MCF 10A (cell line): ENCODE measurements at places on chromosomes 16 and 17.
A peak's percentile ranks its signal among the peaks of the same experiment; 100 is the strongest.

GRCh38 chr16:57645691-57646387 lies 17.4 kb downstream of the ADGRG1 start:
- DNase-seq: no peak

- DNase-seq: no peak
Observed at GRCh38 chr16:51154271-51155171, 3.5 kb upstream of the SALL1 start.

GRCh38 chr17:57197466-57198071 lies 58.8 kb upstream of the MSI2 start:
- DNase-seq: no peak

DNA sequence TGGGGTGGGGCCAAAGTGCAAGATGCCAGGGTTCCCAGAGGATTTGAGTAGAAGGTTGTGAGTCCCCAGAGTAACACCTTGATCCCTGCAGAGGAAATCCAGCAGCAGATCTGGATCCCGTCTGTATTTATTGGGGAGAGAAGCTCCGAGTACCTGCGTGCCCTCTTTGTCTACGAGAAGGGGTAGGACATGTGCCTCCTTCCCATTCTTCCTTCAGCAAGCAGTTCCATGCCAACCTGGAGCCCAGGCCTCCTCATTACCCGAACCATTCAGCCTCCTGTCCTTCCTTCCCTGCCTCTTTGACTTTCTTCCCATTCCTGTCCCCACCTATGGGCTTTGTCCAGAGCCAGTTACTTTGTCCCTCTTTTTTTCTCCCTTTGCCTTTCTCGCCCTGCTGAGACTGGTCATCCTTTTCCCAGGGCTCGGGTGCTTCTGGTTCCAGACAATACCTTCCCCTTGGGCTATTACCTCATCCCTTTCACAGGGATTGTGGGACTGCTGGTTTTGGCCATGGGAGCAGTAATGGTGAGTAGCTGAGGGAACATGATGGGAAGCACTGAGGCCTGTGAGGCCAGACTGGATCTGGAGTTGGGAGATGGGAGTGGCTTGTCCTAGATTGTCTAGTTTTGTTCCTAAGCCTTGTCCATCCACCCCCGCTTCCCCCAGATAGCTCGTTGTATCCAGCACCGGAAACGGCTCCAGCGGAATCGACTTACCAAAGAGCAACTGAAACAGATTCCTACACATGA lies 2.9 kb downstream of the RNF167 start:
- no peak for DNase-seq

GRCh38 chr17:29378500-29378899 lies 11.7 kb upstream of the TAOK1 start:
- no peak for DNase-seq

DNA sequence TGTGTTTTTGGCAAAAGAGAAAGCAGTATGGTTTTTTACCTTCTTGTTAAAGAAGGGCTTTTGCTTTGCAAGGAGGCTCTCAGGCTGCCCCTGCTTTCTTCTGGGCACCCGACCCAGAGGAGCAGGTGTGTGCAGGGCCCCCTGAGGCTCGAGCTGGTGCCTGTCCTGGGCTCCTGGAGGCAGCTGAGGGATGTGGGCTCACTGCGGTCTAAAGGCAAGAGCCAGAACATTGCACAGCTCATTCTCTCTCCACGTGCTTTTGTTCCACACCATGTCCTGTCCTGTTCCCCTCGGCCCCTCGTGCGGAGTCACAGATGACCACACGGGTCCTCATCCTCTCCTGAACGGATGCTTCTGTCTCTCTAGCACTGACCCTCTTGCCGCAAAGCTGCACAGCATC lies 36.7 kb upstream of the CAPN15 start:
- DNase-seq: no peak

DNA sequence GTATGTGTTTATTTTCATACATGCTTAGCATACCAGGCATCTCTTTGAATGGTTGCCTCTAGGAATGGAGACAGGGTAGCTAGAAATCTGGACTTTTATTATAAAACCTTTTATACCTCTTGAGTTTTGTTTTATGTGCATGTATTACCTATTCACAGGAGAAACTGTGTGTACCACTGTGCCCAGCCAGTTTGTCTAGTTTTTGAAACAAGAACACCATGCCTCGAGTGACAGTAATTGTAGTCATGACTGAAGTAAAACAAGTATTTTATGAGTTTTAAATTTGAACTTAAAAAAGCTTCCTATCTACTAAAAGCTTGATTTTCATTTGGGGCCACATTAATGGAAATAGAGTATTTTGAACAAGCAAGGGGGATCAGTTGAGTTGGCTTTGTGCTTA lies 57.4 kb downstream of the SNTB2 start:
- DNase-seq: no peak

- no peak for DNase-seq
Observed at GRCh38 chr16:85206472-85207356, 94.4 kb upstream of the CIBAR2 start.

DNA sequence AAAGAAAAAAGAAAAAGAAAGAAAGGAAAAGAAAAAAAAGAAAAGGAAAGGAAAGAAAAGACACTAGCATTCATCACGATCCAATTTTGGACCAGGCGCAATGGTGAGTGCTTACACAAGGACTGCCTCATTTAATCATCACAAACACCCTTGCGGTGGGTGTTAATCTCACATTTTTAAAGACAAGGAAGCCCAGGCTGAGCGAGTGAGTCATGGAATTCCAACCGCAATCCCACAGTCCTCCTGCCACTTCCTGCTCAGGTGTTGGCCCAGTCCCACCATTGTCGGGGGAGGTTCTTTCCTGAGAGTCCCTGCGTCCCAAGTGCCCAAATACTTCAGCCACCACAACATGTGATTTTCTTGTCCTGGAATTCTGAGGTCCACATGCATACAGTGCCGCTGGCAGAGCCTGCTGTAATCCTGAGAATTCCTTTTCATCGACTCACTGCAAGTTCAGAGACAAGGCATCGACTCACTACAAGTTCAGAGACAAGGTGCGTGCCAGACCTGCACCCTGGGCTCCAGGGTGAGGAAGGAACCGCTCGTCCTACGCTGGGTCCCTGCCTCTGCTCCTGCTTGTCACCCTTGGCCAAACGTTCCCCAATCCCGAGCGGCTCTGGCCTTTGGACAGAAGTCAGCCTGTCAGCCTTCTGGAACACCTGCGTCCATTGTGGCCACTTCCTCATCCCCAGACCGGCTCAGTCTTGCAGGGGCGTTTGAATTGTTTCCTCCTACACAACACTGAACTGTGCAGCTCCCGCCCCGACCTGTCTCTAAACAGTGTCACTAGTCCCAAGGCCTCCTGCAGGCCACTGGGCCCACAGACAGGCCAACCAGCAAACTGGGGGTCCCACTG lies 5.8 kb downstream of the ZG16B start:
- DNase-seq: peak; percentile 97

- DNase-seq: no peak
Observed at GRCh38 chr16:12704492-12705111, 99.1 kb downstream of the CPPED1 start.
